IPS DF 19.7 (cell line): ENCODE measurements at places on chromosomes 7 and 10.

- DNase-seq, result no peak
Observed at GRCh38 chr7:55108401-55108800, 89.6 kb downstream of the EGFR start.

DNA sequence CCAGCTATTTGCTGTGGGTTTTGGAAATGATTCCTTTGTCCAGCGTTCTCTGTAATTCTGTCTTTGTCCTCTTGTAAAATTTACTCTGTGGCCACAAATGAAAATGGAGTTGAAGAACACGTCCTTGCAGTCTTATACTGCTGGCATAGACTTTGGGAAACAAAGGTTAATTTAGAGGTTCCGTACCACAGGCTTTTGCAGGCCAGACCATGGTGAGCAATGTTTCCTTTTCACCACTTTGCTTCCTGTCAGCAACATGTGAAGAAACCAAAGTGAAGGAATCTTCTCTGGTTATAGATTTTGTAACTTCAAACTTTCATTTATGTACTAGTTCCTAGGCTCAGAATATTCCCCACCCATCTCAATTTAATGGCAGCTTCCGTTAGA is 488.5 kb downstream of the MDFIC start:
- DNase-seq, result no peak

GRCh38 chr7:98903246-98903645 is 24.9 kb downstream of the TRRAP start:
- no peak for DNase-seq

GRCh38 chr10:47438857-47439474 is 44.9 kb downstream of the ANXA8 start:
- peak; percentile 42 for DNase-seq

- DNase-seq, result no peak
Observed at GRCh38 chr7:81120803-81121202, 202.0 kb upstream of the SEMA3C start.

DNA sequence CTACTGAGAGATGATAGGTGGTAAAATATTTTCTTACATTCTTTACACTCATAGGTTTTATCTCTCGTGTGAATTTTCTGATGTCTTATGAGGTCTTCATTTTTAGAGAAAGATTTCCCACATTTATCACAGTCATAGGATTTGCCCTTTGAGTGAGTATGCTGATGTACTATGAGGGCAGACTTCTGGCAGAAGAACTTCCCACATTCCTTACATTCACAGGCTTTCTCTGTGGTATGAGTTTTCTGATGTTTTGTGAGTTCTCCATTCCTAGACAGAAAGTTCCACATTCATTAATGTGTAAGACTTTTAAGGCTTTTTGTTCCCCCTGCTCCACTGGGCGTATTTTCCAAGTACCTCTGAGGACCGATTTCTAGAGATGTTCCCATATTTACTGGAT is 23.5 kb downstream of the ZNF25 start:
- no peak for DNase-seq
